CD4-positive, alpha-beta memory T cell (primary cell): ENCODE measurements at places on chromosomes 2 and 18.

GRCh38 chr2:143564419-143564818 is 435.2 kb downstream of the ARHGAP15 start:
- DNase-seq, result no peak

- DNase-seq, result no peak
Observed at GRCh38 chr2:113169586-113169985, 4.2 kb upstream of the PSD4 start.

DNA sequence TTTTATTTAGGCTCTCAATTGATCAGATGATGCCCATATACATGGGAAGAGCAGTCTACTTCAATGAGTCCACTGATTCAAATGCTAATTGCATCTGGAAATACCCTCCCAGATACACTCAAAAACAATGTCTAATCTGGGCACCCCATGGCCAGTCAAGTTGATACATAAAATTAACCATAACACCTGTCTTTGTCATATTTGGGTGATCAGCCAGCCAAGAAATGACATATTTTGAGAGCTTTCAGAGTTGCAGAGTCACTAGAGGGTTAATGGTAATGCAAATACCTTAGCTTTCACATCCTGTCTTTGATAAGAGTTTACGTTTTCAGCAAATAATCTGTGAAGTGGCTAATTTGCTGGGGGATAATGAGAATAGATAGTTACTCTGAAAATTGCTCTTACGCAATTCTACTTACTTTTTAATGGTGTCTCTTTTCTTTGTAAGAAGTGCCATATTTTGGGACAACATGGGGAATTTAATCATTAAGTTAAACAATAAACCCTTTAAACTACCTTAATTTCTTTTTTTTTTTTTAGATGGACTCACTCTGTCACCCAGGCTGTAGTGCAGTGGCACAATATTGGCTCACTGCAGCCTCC is 49.1 kb downstream of the CCDC195 start:
- DNase-seq, result no peak

DNA sequence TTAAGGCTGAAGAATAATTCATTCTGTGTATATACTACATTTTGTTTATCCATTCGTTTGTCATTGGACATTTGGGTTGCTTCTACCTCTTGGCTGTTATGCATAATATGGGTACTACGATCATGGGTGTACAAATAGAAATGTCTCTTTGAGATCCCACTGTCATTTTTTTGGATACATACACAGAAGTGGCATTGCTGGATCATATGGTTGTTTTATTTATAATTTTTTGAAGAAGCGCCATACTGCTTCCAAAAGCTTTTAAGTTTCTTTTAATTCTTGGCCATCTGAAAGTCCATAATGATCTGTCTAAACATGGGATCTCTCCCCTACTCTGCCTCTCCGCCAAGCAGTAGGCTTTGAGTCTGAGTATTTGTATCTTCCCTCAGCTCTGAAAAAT is 18.6 kb downstream of the PPM1B start:
- no peak for DNase-seq

- DNase-seq, result peak; percentile 85
Observed at GRCh38 chr2:96507957-96508520, 2.9 kb upstream of the NEURL3 start.

- no peak for DNase-seq
Observed at GRCh38 chr2:216340280-216340631, 32.0 kb downstream of the MARCHF4 start.

GRCh38 chr18:11752116-11752911 is 63.2 kb downstream of the GNAL start:
- DNase-seq, result no peak

DNA sequence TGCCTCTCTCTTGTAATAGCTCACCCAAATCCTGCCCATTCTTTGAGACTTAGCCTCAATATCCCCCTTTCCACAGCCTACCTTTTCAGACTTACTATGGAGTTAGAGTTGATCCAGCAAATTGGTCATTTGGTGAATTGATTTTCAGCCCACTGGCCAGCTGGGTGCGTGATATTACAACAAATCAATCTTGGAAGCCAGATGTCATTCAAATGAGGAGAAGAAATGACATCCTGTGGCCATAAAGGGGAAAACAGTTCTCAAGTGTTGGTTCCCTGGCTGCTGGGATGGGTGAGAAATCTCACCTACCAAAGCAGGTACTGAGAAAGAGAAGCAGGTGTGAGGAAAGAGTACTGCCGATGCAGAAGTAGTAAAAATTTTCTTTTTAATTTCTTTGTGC is 36.7 kb upstream of the FOXI3 start:
- DNase-seq, result no peak

DNA sequence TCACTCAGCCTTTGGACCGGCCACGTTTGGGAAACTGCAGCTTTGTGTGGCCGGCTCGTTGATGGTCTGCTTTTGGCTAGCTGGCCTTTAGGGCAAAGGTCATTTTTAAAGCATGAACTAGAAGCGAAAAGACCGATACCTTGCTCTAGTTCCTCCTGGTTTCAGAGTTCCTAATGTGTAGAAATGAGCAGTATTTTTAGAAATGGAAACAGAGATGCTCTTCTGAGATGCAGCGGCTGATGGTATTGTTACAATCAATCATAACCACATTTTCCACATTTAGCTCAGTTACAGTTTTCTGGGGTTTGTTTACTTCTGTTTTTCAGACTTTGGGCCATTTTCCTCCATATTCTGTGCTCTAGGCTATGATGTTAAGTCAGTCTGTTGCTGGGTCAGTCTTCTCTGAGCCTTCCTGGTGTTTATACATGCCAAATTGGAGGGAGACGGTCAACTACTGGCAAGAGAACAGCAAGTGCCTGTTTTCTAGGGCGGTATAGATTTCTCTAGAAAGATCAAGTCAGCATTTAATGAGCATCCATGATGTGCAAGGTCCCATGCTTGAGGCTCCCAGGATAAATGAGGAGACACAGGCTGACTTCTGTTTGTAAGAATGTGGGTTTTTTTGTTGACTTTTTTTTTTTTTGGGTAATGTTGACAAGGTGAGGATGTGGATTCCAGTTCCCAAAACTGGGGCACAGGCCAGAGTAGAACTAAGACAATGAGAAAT is 28.0 kb downstream of the RNF144A start:
- DNase-seq, result no peak

DNA sequence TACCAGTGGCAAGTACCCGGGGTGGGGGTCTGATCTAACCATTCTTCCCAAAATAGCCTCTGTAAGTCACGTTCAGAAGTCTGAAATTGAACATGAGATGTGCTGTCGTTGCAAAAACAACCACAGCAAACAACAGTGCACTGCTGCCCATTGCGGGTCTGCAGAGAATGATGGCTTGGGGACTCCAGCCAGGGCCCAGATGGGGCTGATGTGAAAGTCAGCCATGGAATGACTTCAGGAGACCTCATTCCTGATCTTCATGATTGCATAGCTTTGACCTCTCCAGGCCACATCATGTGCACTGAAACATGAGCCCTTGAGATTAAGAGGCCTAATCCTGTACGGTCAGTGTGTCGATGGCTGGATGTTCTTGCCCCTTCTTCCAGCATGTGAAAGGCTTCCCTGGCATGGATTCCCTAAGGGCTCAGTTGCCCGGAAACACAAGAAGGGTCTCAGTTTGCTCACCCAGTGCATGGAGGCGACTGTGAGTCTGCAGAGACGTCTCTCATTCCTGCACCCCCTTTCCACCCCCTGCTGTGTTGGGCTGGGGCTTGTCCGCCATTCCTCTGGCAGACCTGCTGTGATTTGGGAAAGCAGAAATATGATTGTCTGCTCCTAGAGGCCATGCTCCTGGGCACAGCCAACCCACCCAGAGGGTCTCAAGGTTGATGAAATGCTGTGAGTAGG is 191.6 kb downstream of the SEPTIN10 start:
- no peak for DNase-seq

GRCh38 chr2:161019311-161019710 is 140.9 kb upstream of the TANK start:
- no peak for DNase-seq

- DNase-seq, result no peak
Observed at GRCh38 chr2:102147935-102148334, 5.4 kb downstream of the IL1R1 start.

- no peak for DNase-seq
Observed at GRCh38 chr2:50769406-50770181, 262.3 kb downstream of the NRXN1 start.

DNA sequence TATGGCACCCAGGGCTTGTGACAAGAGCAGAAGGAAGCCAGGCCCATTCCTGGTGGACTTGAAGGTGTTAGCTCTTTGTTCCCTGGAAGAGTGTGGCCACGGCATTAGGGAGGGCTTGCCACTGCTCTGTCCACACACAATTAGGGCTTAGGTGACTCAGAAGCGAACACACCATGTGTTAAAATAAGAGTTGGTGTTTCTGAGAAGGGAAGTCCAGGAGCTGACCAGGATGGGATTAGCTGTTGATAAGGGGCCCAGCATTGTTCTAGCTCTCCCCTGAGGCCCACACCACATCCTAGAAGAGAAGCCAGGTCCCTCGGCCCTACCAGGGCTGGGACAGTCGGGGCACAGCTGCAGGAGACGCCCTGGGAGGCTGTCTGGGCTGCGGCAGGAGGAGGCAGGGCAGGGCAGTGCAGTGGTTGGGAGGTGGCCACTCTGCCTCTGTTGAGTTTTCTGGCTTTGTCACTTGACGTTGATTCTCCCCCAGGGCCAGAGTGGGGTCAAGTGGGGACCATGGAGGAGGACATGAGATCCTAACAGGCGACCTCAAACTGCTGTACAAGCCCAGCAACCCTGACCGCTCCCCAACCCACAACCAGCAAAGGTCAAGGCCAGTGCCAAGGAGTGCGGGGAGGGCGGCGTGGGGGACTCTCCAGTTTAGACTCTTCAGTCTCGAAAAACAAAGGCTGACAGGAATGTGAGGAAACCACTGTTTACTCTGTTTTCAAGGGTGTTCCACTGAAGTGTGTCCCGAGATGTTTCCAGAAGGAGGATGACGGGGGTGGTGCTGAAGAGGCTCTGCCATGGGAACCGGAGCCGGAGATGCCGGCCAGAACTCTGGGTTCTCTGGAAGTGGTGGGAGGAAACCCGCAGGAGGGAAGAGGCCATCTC is 16.8 kb downstream of the GNLY start:
- DNase-seq, result no peak

- no peak for DNase-seq
Observed at GRCh38 chr2:194602750-194603149, 1054.3 kb upstream of the SLC39A10 start.

- no peak for DNase-seq
Observed at GRCh38 chr2:9808334-9809063, 34.8 kb upstream of the TAF1B start.

- no peak for DNase-seq
Observed at GRCh38 chr18:69941183-69941582, 6.5 kb downstream of the CD226 start.

GRCh38 chr2:145685383-145686050 is 1165.6 kb upstream of the ZEB2 start:
- no peak for DNase-seq

GRCh38 chr2:156845806-156846558 is 409.8 kb downstream of the GPD2 start:
- DNase-seq, result no peak

GRCh38 chr2:31248139-31248538 is 14.2 kb downstream of the EHD3 start:
- no peak for DNase-seq

DNA sequence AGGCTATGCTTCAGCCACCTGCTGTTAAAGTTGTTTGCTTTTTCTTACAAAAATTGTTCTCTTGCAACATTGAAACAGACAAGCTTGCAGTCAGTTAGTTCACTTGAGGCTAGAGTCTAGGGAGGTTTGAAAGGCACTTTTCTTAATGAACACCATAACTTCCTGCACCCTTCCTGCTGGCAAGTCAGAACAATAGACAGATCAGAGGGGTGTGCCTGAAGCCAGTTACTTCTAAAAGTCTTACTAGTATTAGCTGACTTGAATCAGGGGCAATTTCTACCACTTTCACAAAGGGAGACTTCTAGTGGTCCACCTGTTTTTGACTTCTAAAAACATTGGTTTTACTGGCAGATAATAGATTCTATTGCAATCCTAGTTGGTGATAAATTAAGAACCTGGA is 367.4 kb upstream of the CDH20 start:
- no peak for DNase-seq

DNA sequence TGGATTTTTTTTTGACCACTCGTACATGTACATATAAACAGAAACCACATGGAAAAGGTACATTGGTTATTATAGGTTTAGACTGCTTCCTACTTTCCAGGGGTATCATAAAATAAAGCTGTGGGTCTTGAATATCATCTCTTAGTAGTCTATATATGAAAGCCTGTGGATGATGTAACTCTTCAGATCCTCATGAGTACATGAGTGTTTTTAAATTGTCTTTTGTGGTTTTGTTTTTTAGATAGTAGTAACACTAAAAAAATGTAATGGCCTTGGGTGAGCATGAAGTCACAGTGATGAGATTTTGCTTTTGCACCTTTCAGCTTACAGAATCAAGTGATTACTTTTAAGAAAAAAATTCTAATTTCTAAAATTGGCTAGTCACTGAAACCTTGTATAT is 80.2 kb downstream of the RAB3GAP1 start:
- no peak for DNase-seq

- DNase-seq, result no peak
Observed at GRCh38 chr2:95389245-95390119, 13.0 kb upstream of the FAHD2A start.

GRCh38 chr18:67132919-67133318 is 383.6 kb downstream of the DSEL start:
- no peak for DNase-seq

- DNase-seq, result no peak
Observed at GRCh38 chr2:54595999-54596902, 127.2 kb upstream of the EML6 start.

- no peak for DNase-seq
Observed at GRCh38 chr18:55541571-55541970, 46.4 kb downstream of the TCF4 start.
